Stimulated activated CD8-positive, alpha-beta memory T cell treated with anti-CD3 and anti-CD28 coated beads, Interleukin-7, amount 100 ng/mL, for 48 hours (primary cell): ENCODE measurements at places on chromosomes 12 and 14.

DNA sequence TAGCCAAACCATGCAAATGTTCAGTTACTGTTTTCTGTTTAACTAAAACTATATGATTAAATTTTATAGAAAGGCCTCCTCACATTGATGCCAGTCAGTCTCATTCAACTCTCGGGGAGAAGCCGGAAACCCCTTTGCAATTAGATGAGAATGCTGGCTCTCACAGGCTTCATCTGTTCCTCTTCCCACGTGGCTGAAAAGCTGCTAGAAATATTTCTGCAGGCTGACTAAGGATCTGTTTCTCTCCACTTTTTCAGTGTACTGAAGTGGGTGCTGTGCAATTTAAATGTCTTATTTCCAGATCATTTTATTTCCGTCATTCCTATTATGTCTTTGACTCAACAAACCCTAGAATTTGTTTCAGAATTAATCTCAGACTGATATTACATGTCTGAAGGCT, 17.4 kb upstream of the KCNH3 start:
- DNase-seq: no peak

DNA sequence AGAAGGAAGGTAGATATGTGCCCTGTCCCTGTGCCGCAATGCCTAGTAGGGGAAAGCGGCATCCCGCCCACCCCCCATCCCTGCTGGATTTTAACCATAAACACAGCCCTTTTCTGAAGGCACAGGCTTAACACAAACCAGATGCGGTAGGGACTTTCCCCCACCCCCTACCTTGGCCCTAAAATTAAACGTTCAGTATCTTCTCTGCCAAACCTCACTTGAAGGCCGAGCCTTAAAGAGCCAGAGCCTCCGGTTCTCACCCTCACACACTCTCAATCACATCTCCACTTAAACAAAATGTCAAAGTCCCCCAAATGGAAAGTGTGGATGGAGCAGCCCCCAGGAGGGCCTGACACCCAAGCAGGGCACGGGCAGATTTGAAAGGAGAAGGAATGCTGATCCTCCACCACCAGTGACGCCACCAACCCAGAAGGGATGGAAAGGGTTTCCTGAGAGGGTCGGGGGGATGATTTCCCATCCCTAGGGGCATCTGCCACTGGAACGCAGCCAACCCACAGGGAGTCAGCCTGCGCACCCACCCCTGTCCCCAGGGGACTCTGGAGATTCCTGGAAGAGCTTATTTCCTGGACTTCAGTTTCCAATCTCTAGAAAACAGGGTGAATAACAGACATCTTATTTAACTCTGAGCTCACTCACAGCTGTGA, 26.4 kb downstream of the ACTN1 start:
- no peak for DNase-seq

DNA sequence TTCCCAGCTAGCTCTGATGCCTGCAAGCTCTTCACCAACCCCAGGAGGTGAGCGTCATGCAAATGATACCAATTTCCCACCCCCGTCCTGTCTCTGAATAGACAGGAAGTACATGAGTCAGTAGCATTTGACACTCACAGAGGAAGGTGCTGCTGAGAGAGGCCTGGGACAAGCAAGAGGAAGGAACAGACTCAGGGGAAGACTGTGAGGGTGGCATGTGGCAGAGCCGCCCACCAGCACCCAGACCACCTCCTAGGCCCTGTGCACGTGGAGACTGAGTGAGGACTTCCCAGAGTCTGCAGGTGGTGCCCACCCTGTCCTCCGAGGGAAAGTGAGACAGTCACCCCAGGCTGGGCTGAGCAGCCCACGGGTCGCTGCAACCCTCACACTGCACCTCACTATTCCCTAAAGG, 199.5 kb upstream of the SFSWAP start:
- DNase-seq: peak; percentile 57

DNA sequence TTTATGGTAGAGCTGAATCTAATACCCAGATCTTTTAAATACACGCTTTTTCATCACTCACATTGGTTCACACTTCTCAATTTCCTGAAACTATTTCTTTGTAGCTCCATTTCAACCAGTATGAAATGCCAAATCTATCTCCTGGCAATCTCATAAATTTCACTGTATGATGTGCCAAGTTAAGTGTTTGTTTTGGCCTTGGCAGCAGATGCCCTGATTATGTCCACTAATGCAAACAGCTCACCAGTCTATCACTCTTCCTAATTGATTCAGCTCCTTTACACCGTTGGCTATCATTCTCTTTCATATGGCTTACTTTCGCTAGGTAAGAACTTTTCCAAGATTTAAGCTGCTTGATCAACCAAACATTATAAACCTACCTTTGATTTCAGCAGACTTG, 58.6 kb downstream of the ZFC3H1 start:
- no peak for DNase-seq

DNA sequence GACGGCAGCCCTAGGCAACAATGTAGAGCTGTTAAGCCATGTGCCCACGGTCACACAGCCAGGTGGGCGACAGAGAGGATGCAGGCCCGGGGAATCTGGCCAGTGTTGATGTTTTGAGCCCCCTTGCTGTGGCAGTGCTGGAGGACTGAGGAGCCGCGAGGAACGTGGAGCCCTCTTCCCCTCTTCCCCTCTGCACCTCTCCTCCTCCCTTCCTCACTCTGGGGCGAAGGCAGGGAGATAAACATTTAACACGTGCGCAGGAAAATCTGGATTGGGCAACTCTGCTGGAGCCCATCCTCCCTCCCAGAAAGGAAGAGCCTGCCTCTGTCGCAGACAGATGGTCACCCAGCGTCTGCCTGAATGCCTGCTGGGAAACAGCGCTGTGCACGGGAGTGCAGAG, 376.8 kb downstream of the FUT8 start:
- DNase-seq: no peak

DNA sequence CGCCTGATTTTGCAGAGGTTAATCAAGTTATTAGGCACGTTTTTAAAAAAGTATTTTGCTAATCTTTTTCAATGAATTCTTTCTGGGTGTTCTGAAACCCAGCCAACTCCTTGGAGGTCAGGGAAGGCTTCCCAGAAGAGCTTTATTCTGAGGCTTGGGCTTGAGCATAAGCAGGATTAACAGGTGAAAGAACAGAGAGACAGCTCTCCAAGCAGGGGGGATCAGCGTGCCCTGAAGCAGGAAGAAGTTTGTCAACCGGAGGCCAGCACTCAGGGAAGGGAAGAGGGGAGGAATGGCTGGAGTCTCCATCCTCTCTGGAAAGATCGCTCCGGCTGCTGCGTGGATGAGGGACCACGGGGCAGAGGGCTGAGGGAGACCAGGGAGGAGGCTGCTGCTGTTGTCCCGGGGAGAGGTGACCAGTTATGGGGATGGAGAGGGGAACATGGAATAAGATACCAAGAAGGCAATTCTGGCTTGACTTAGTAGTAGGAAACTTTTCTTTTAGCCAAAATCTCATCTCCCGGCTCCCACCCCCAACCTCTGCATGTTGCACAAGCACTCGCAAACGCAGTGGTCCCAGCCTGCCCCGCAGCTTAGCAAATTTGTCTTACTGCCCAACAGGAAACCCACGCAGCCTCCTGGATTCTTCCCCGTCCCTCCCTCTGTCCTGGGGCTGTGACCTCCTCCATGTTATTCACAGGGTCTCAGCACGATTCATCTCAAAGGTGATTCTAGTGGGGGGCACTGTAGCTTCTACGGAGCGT, 1.1 kb upstream of the SSH1 start:
- no peak for DNase-seq

- peak; percentile 9 for DNase-seq
These were observed 1.8 kb downstream of the TBC1D30 start for GRCh38 chr12:64826234-64826633.

GRCh38 chr12:110073049-110073831, 24.9 kb upstream of the C12orf76 start:
- no peak for DNase-seq

- DNase-seq: no peak
These were observed 905 bp upstream of the DLK1 start for GRCh38 chr14:100725587-100726387.
